ENCODE measurements at places on chromosomes 16 and 17.

DNA sequence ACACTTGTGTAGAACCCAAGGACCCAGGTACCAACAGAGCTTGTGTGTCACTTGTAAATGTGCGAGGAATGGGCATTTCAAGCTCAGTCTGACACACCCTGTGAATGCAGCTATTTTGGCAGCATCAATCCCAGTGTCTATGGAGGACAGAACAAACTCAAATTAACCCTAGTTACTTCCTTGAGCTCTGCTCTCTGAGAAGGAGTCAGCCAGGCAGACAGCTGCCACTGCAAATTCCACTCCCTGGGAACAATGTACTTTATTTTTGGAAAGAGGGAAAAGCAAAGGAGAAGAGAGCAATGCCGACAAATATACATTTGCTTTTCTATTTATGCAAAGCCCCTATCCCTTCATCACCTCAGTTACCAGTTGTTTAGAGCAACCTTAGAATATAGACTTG, 48.4 kb upstream of the NOG start:
- peak; percentile 75 for DNase-seq

DNA sequence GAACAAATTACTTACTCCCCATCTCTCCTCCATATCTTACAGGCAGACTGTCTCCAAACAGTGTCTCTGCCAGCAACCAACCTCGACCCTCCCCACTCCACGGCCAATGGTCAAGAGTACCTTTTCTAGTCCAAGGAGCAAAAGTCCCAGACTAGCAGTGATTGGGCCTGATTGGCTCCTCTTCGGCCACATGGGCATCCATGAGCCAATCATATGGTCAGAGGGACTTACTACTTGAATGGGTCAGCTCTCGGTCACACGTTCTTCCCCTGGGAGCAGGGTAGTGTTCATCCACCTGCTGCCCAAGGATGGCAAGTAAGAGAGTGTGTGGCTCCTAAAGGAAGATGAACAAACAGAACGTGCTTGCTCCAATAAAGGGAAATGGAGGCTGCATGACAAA, 84.6 kb downstream of the C16orf78 start:
- no peak for DNase-seq

DNA sequence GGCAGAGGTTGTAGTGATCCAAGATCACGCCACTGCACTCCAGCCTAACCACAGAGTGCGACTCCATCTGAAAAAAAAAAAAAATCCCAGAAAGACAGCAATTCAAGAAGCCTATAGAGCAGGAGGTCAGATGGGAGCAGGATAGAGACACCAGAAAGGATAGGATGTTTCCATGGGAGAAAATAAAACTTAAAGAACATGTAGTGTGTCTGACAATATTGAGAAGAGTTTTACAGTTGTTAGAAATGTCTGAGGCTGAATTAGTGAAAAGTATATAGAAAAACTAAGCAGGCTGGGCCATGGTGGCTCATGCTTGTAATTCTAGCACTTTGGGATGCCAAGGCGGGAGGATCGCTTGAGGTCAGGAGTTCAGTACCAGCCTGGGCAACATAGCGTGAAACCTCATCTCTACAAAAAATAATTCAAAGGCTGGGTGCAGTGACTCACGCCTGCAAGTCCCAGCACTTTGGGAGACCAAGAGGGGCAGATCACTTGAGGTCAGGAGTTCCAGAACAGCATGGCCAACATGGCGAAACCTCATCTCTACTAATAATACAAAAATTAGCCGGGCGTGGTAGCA, 15.3 kb upstream of the TRIM37 start:
- no peak for DNase-seq

DNA sequence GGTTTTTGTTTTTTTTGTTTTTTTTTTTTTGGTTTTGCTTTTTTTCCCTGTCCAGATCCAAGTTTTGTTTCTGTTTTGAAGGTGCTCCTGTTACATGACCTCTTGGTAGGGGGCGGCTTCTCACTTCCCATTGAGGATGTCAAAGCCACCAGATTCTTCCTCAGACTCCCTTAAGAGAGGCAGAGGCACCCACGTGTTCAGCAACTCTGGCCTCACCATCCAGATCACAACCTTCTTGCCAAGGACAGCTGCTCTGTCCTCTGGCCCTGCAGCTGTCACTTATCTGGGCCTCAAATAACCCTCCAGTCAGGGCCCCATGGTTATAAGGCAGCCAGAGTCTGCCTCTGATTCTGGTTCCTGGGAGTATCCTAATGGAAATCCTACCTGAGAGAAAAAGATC, 208.5 kb downstream of the STX8 start:
- DNase-seq, result peak; percentile 66

DNA sequence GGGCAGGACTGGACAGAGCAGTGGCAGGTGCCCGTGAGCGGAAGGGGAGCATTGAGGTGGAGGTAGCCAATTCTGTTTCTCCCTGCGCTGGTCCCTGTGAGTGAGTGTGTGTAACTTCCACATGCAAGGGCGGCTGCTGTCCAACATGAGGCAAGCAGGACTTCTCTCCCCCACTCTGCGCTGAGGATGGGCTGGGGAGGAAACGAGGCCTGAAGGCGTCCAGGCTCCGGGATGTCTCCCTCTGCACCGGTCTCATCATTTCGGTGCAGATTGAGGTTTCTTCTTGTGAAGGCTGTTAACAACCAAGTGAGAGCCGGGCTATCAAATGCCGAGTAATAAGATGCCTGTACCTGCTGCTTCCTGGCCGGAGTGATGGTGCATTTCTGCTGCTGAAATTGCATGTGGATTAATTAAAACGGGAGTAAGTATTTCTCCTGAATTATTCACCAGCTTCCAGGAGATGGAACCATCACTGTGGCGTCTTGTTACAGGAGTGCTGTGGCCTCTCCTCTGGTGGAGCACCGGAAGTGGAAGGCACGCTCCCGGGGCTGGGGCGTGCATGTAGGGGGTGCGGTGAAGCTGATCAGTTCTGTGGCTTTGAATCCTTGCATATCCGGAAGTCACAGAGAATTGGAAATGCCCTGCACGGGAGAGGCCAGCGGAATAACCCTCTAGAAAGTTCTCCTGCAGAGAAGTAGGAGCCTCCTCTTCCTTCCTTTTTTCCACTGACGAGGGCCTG, 41.7 kb upstream of the MGAT5B start:
- DNase-seq, result no peak

DNA sequence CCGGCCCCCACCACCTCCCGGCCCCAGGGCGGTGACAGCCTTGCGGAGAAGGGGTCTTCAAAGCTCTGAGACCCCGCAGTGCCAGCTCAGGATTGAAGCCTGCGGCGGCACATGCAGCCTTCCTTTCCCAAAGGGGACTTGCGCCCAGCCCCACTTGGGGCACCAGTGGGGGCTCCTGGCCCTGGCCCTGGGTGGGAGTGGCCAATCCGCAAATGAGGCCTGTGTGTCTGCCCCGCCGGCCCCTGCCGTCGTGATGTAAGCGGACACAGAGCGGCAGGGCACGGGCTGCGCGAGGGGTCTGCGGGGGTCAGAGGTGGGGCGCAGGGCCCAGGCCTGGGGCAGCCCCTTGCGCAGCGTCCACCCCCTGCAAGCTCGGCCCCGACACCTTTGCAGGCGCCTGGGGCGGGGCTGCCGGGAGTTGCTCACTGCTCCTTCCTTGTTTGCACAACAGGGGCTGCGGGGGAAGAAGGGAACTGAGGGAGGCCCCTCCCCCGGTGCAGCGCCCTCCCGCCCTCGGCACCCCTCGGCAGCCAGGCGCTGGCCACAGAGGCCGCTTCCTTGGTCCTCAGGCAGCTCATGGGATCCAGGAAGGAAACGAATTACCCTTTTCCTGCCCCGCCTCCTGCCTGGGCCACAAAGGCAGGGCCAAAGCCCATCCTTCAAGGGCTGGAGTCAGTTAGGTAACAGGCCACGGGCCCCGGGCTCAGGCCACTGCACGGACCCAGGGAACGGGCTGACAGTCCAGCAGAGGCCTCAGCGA, 2.9 kb downstream of the SLC16A3 start:
- no peak for DNase-seq

GRCh38 chr17:60135151-60135950, 14.4 kb upstream of the CA4 start:
- DNase-seq, result peak; percentile 91

DNA sequence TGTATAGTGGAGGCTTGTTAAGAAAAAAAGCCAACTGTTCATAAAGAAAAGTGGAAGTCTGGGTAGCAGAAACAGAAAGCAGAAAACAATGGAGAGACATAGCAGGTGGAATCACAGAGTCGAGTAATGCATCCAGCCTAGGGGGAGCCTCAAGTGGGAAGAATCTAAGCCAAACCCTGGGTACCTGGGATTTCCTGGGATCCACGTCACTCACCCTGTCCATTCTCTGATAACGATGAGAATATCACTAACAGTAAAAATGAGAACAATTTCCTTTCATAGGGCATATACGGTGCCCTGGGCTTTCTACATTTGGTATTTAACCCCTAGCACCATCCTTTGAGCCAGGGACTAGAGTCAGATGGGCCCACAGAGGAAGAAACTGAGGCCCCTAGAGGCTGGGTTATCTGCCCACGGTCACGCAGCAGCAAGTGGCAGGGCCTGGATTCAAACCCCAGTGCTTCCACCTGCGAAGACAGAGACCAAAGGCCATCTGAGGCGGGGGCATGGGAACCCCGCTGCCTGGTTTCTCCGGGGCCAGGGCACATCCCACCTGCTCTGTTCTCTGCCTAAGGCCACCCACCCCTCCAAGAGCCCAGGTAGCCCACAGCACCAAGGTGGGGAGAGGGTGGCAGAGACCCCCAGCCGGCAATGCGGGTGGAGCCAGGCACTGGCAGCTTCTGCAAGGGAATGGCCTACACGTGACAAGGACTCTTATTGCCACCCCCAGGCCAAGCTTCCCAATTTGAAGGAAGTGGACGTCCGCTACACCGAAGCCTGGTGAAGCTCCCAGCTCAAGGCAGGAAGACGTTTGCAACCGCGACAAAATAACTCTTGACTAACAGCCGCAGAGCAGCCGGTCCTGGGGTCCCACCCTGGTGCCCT, 69.8 kb upstream of the PLCG2 start:
- no peak for DNase-seq

GRCh38 chr16:85653290-85653891, 35.4 kb downstream of the GINS2 start:
- DNase-seq, result no peak

DNA sequence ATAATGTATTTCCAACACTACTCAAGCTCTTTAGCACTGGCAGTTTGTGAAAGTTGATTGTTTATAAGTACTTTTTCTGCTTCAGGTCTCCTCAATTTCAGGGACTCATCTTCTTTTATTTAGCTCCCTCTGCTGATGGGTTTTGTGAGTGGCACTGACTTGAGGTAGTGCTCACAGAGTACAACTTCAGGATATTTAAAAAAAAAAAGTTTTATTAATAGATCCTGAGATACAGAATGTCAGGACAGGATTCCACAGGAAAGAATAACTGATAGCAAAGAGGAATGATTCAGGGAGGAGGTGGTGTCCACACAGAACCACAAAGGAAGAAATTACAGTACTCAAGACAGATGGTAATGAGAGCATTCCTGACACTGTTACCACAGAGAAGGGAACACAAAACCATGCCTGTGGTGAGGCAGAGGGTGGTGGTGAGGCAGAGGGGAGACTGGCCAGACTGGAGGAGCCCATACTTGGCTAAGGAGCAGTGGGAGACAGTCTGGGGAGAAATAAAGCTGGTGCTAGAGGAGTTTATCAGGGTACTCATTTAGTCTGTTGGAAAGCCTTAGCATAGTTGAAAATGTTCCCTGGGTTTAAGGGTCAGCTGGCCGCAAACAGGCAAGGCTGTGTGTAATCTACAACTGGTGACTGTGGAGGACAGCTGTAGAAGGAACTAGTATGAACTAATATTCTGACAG, 63.7 kb downstream of the SPAG9 start:
- DNase-seq, result peak; percentile 80

DNA sequence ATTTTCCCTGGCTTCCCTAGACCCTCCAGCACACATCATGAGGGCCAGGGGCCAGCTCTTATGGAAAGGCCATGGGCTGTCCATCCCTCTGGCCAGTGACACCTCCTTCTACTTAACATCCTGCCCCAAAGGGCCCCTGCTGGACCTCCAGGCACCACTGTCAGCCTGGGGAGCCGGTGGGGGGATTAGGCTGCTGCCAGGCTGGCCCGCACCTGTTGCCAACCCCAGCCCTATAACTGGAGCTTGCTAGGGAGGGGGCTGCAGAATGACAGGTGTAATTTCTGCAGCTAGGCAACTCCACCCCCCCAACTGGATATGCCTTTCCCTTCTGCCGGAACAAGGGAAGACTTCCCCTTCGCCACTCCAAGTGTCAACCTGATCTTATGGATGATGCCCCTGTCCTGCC, 12.5 kb downstream of the RARA start:
- DNase-seq, result peak; percentile 82

DNA sequence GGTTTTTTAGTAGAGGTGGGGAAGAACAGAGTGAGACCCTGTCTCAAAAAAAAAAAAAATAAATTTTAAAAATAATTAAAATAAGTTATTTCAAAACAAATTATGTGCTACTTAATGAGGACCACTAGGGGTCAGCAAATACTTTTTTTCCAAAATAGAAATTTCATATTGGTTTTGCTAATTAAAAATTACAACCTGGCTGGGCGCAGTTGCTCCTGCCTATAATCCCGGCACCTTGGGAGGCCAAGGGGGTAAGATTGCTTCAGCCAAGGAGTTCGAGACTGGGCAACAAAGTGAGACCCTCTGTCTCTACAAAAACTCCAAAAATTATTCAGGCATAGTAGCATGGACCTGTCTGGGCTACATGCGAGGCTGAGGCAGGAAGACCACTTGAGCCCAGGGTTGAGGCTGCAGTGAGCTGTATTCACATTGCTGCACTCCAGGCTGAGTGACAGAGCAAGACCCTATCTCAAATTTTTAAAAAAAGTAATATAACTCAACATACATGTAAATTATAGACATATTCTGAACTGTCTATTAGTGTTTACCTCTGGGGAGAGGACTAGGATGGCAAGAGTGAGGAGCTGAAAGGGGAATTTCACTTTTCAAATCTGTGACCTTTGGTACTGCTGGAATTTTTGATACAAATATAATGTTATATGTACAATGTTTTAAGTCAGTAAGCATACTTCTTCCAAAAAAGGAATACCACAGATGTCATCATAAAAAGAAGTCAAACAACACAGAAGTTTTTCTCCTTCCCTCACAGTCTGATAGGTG, 8.1 kb downstream of the MEIOB start:
- DNase-seq, result peak; percentile 70

DNA sequence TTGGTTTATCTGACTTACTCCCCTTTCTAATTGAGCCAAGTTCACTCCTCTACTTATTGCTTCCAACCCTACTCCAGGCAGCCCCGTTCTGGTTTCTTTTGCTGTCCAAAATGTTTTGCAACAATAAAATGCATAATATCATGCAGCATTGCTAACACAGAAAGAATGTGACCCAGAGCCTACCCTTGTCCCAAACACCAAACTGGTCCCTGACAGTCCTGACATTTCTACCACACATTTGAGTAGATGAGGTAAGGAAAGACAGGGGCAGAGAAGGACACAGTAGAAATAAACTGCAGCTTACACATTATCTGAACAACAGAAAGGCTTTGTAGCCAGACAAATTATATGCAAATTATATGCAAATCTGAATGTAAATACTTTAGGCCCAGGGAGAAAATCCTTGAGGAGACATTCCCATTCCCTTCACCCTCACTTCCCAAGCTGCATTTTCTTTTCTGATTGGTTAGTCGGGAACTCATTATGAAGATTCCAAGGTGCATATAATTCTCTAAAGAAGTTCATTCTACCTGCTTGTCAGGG, 31.6 kb downstream of the SOX9 start:
- no peak for DNase-seq
